ENCODE measurements at places on chromosomes 2 and 18.

- peak; percentile 65 for DNase-seq
Measured at GRCh38 chr2:74327199-74327598, 16.0 kb downstream of the SLC4A5 start.

- peak; percentile 3 for DNase-seq
Measured at GRCh38 chr2:11562476-11562875, 28.6 kb downstream of the GREB1 start.

DNA sequence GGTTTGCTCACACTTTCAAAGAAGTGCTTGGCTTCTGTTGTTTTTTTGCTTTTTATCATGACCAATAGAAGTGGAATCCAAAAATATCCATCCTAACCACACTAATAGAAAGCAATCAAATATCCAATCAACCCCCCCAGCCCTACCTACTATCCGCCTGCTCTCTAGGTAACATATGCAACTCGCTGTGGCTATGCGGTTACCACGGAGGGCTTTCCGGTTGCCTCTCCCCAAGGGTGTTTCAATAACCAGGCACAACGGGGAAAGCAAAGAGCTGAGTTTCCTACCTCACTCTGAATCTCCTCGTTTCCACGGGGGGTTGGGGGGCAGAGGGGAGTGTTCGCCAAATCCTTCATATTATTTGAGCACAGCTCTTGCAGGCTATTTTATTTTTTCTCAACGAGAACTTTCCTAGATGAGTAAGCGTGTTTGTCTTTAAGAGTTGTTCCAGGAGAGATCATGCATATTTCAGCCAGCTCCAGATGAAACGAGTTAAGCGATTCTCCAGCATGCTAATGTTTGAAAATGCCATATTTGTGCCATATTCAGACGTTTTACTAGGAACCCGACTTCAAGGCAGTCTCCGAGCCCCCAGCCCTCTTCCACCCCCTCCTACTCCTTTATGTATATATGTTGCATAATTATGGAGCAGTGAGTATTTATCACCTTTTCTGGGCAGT lies 30.3 kb downstream of the PAX3 start:
- no peak for DNase-seq

- DNase-seq, result no peak
Measured at GRCh38 chr18:34258176-34258575, 33.5 kb upstream of the NOL4 start.

DNA sequence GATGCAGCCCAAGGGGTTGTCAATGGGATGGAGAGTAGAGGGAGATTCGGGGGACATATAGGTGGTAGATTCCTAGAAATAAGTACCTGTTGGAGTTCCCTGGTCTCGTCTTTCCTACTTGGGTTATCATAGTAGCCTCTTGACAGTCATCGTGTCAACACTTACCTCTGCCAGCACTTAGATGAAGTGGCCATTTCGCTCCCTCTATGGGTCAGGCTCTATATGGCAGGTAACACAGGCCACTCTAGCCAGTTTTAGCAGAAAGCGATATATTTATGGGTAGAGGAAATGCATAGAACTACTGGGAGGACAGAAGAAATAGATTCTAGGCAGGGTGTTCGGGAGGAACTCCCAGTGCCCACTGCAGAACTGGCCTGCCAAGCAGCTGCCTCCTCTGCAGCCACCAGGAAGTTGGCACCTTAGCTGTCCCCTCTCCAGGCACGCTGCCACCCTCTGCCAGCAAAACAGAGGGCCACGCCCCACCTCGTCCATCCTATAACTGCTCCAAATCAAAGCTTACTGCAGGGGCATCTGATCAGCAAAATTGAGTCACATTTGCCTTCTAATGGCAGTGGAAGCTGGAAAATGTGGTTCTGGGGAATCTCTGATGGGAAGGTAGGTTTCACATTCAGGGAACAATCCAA lies 181.3 kb downstream of the INSIG2 start:
- DNase-seq, result no peak

DNA sequence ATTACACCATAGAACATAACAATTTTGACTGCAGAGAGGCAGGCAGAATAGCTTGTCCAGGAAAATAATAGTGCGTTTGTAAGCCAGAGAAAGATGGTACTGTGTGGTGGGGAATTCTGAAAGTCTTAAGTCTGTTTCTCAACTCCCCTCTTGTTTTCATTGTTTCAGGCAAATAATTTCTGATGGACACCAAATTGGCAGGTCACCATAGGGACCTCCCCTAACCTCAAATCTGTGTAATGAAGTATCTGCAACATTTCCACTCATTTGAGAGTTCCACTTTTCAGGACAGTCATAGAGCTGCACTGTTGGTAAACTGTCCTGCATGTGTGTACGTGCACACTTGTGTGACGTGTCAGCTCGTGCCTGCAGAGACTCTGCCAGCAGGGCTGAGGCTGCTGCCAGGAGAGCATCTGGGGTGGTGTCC lies 195.6 kb downstream of the AGAP1 start:
- DNase-seq, result no peak

GRCh38 chr2:65955259-65955658 lies 479.7 kb upstream of the MEIS1 start:
- DNase-seq, result no peak

GRCh38 chr18:39842366-39842914 lies 2112.6 kb upstream of the PIK3C3 start:
- DNase-seq, result no peak

DNA sequence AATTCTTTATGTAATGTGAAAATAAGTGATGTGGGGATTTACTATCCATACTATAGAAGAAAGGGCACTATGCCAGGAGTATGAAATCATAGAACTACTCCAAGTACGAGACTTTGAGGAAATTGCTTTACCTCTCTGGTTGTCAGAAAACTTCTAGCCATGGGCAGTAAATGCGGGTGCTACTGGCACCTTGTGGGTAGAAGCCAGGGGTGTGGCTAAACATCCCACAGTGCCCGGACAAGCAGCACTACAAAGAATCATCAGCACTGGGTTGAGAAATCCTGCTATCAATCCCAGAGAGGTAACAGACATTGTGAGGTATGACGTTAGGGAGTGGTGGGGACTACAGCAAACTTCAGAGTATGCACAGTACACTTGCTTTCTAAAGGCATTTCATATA lies 453.5 kb upstream of the TNP1 start:
- no peak for DNase-seq

DNA sequence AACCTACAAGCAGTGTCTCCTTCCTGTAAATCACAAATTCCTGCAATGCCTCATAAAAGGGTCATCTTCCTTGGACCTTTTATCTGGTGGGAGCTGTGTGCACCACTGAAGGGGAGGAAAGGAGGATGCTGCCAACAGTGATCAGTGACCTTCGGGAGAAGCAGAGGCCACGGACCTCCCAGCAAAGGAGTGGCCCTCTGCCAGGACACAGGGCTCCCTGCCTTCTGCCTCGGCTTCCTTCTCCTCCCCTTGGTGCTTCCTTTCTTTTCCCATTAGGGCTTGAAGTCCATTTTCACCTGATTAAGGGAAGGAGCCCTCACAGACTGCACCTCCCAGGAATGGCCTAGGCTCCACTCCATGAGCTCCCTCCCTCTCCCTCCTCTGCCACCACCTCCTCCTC lies 85.3 kb upstream of the ITGA6 start:
- DNase-seq, result no peak

DNA sequence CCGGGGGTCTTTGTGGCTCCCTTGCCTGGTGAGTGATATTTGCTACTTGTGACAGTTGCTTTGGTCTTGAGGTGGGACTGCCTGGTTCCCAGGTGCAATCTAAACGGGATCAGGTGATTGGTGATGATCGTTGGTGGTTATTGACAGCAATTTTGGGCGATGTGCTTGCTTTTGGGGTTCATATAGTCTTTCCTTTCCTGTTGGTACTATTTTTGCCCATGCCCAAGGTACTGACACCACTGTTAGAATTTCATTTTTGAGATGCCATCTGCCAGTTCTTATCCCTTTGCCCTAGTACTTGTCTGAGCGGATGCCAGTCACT lies 573 bp downstream of the WDR7 start:
- no peak for DNase-seq

DNA sequence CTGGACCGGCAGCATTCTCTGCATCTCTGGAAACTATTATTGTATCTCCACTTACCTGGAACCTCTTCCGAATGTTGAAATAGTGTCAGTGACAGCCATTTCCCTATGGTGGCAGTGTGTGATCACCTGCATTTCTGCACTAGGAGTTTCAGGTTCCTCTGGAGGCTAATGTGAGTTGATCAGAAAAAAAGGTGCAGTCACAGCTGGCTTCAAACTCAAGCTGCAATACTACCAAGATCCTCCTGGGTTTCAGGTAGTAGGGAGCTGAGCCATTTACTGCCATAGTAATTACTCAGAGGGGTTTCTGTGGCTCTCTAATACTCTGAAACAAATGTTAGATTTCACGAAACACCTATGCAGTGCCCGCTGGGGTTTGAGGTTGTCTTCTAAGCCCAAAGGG lies 183.5 kb upstream of the OSR1 start:
- no peak for DNase-seq

DNA sequence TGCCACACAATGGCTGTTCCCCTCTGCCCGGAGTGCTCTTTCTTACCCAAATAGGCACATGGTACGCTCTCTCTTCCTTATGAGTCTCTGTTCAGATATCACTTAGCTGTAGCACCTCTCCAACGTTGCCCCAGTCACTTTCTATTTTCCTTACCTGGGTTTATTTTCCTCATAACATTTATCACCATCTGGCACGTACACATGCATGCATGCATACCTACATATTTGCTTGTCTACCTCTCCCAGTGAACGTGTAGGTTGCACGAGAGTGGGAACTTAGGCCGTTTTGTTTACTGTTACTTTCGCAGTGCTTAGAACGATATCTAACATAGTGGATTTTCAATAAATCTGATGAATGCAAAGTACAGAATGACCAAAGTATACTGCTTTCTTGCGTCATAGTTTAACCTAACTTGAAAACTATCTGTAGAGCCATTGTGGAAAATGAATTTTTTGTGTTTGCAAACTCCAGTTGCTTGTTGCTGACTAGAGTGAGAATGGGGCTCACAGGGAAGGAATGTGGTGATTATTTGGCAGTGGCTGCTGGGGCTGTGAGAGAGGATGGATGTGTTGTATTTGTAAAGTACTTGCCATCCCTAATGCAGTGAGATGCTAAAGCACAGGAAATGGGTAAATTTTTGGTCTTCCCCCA lies 47.1 kb downstream of the ACSL3 start:
- DNase-seq, result no peak

DNA sequence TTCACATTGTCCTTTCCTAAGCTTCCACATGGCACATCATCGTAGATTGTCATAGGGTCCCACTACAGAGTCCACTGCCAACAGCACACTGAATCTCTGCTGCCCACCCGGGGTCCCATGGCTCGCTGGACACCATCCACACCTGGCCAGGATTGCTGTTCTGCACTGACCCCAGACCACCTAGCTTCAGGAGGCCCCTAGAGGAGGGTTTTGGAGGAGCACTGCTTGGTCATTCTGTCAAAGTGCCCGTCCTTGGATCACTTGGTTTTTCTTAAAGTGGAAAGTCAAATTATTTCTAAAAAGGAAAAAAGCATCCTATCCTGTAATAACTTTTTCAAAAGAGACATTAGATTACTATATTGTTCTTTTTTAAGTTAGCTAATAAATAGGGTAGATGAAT lies 59.0 kb downstream of the CHRNA1 start:
- DNase-seq, result no peak

DNA sequence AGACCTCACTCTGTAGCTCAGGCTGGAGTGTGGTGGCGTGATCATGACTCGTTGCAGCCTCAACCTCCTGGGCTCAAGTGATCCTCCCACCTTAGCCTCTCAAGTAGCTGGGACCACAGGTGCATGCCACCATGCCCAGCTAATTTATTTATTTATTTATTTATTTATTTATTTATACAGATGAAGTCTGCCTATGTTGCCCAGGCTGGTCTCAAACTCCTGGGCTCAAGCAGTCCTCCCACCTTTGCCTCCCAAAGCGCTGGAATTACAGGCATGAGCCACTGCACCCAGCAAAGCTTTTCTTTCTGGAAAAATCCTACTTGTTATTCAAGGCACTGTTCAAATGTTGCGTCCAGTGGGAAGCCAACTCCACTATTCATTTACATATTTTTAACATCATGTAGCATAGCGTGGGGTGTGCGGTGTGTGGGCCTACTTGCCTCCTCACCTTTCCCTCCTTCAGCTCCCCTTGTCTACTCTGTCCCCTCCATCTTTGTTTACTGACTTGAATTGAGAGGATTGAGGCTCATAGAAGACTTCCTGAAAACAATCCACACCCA lies 6.8 kb upstream of the RHOB start:
- peak; percentile 4 for DNase-seq

DNA sequence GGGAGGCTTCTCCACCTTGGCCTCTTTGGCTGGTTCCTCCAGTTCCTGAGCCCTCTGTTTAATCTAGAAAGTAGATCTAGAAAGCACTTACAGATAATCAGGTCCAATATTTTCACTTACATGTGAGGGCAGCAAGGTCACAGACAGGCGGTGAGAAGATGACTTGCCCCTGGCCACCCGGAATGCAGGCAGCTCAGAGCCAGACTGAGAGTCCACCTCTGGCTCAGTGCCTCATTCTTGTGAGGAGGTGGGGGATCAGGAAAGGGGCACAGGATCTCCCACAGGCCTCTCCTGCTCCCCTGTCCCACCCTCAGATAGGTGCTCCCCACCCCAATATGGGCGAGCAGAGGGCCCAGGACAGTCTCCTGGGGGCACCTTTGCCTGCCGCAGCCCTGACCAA lies 5.8 kb downstream of the WNT6 start:
- no peak for DNase-seq

GRCh38 chr2:62413116-62413663 lies 92.8 kb downstream of the TMEM17 start:
- DNase-seq, result no peak

- DNase-seq, result no peak
Measured at GRCh38 chr18:79006106-79006795, 26.6 kb downstream of the SALL3 start.

DNA sequence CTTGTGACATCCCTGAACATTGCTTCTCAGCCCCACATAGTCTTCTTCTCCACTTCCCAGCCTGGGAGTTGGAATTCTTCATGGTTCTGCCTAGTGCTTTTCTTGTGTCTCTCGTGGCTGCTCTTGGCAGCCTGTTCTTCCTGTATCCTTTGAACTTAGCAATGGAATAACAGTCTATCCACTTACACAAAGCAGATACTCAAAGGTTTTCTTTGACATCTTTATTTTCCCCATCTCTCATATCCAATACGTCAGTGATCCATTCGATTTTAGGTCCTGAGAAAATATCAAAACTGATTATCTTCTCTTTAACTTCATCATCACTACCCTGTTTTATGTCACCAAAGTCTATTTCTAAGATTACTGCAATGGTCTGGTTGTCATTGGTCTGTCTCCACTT lies 1091.2 kb upstream of the PIK3C3 start:
- no peak for DNase-seq

DNA sequence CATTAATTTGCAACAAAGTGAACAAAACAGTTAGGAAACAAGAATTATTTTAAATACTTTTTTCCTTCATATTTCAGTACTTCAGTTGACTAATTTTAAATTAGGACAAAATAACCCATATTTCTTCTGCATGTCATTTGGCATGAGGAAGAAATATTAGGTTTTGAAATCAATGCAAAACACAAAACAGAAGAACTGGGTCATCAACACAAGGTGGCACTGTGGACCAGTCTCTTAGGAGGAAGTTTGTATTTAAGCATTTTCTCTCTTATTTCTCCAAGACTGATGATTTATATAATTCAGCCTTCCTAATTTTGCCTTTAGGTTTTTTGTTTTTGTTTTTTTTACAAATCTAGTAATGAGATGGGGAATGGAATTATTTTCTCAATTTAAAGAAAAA lies 352.8 kb upstream of the KCNH7 start:
- peak; percentile 29 for DNase-seq

- peak; percentile 35 for DNase-seq
Measured at GRCh38 chr2:7878786-7879482, 802.9 kb upstream of the ID2 start.

- DNase-seq, result peak; percentile 0
Measured at GRCh38 chr2:41998186-41999127, 49.4 kb upstream of the PKDCC start.
